ENCODE measurements at places on chromosomes 7 and 10.

GRCh38 chr7:155002411-155003091, 373 bp downstream of the PAXIP1 start:
- peak; percentile 76 for DNase-seq
- H3K4me3 ChIP-seq, result peak overlapping the region; percentile 70
- no peaks in the 10 kb centered on the region for H3K27me3 ChIP-seq

DNA sequence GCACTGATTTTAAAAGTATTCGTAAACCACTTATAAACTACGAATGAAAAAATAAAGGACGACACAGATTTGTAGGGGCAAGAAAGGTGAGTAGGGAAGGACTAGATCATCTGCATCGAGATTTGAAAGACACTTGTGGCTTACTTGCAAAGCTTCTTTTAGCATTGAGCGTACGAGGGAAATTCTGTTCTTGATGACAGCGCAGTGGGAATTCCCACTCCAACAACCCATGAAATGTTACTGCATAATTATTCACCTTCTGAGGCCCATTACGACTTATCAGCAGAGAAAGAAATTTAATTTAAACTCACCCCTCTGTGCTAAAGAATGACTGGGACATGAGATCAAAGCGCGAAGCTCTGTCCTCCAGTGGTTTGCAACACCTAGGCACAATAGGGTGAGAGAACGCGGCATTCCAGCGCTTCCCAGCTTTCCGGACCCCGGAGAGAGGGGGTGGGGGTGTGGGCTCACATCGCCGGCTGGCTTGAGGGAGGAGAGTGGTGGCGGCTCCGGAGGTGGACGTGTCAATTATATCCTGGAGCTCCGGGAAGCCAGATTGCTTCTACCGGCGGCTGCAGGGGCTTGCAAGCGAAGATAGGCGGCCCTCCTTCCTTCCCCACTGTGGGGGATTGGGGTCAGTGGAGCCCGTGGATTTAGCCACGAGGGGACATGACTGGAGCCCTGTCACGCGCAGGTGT, 10.3 kb downstream of the SP8 start:
- H3K36me3 ChIP-seq, result no peaks in the 10 kb centered on the region
- H3K4me3 ChIP-seq, result no peak overlapping the region
- H3K27ac ChIP-seq, result no peak overlapping the region

GRCh38 chr7:143975617-143976016, 21.0 kb downstream of the OR2F1 start:
- DNase-seq, result no peak
- no peak overlapping the region for H3K27ac ChIP-seq
- no peak overlapping the region for H3K4me3 ChIP-seq
- H3K36me3 ChIP-seq, result no peaks in the 10 kb centered on the region

- peak; percentile 44 for DNase-seq
- no peaks in the 10 kb centered on the region for H3K36me3 ChIP-seq
- H3K4me1 ChIP-seq, result no peaks in the 10 kb centered on the region
- H3K27ac ChIP-seq, result no peak overlapping the region
- no peak overlapping the region for H3K4me3 ChIP-seq
- H3K27me3 ChIP-seq, result no peaks in the 10 kb centered on the region
Measured at GRCh38 chr10:69496352-69497230, 45.3 kb downstream of the TSPAN15 start.

DNA sequence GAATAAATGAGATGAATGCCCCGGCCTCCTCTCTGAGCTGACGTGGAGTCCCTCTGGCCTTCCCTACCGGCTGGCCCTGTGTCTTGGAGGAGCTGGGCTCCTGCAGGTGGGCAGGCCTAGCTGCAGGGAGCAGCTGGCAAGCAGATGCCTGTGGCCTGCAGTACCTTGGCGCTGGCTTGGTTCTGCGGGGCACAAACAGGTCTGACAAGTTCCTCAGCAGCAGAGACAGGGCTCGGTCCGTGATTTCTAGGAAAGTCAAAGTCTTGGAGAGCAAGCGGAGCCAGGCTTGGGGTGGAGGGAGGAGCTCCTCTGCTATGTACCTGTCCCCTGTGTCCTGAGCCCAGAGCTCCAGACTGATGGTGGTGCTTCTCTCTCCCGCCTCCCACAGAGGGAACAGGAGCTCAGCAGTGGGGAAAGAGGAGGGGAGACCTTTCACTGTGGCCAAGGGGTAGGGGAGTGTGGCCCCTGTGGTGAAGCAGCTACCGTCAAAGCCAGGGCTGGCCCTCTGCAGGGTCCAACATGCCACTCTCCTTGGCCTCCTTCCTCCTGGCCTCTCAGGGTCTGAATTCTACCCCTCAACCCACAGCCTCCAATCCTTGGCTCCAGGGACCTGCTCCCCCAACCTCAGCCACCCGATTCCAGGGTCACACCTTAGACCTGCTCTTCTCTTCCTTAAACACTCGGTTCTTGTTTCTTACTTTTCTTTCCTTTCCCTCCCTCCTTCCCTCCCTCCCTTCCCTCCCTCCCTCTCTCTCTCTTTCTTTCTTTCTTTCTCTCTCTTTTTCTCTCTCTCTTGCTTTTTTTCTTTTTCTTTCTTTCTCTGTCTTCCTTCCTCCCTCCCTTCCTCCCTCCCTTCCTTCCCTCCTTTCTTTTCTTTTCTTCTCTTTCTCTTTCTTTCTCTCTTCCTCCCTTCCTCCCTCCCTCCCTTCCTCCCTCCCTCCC, 20.1 kb downstream of the MYL10 start:
- no peaks in the 10 kb centered on the region for H3K27me3 ChIP-seq
- H3K4me3 ChIP-seq, result no peak overlapping the region
- no peaks in the 10 kb centered on the region for H3K4me1 ChIP-seq
- no peaks in the 10 kb centered on the region for H3K36me3 ChIP-seq

All from upper lobe of right lung (tissue), 1 donor.